NCI-H526 treated with DMSO at 0.1 percent for 48 hours (cell line): ENCODE measurements at places on chromosomes 1 and 21.

- no peak for DNase-seq
These were observed 175.8 kb downstream of the TNFSF18 start for GRCh38 chr1:172874950-172875349.

DNA sequence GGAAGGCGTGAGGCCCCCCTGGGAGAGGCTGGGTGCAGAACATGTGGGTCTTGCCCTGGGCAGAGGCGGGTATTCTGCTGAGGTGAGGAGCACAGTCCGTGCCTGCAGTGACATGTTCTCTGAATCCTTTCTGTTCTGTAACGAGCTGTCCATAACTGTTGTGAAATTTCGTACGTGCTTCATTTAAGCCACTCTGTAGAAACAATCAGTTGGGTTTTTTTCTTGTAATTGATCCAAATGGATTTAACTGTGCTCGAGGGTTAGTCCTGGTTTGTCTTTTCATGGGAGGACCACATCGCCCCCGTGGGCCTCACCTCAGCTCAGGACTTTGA, 45.4 kb upstream of the DIP2A start:
- no peak for DNase-seq

DNA sequence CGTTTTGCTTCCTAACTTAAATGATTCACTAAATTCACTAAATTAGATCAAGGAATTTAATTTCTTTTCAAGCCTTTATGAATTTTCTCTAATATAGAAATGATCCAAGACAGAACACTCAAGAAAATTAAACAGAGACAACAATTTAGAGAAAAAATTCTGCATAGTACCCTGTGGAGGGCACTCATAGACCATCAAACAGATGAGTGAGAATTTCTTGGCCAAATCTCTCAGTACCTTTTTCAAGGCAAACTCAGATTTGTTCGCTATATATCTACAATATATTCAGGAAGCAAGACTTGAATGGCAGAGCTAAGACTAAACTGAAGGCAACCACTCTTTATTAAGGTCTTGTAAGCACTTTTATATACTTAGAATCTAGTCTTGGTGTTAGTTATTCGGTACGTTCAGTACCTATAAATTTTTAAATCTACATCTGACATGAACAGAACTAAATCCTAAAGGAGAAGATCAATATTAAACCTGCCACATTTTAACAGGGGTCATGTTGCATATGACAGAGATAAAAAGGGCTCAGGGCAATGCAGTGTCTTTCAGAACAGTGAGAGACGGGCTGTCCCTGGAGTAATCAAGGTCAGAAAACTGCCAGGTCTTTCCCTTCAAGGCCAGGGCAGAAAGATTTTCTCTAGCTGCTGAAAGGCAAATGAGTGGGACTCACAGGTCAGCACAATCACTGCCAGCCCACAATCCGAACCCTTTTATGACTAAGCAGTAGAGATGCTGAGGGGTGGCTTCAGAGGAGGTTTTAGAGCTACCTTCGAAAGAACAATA, 118.8 kb upstream of the TMPRSS15 start:
- DNase-seq: no peak

GRCh38 chr1:242025681-242026080, 26.8 kb upstream of the MAP1LC3C start:
- no peak for DNase-seq

DNA sequence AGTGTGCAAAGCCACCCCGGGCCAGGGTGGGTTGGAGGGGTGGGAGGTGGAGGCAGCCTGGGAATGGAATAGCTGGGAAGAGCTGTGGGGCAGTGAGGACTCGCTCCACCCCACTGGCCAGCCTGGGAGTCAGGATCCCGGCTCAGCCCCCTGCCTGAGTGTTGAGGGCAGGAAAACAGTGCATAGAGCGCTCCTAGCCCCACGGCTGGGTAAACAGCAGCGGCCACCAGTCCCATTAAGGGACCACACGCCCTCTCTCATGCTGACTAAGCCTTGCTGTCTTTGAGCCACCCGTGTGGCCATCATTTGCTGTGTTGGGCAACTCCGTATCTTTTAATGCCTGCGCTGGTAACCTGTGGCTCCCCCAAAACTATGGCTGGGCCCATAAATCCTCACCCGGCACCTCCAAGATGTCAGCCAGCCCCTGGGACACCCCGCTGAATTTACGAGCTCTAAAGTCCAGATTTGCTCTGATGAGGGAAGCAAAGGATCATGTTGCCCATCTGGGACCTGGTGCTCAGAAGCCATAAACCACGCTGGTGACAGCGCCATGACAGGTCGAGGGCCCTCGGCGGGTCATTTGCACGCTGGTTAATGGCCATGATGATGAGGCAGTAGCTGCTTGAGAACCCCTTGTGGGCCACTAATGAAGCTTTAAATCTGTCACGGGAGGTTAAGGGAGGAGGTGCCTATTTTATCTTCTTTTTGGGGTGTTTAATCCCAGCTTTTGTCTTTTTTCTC, 34.9 kb downstream of the SYF2 start:
- no peak for DNase-seq
